ENCODE measurements at places on chromosomes 3 and 15. TPM values are rescaled to one million over a fixed set of nuclear protein-coding genes. Genes with fewer than 3 reads are reported as not detected.
A peak's percentile ranks its signal among the peaks of the same experiment; 100 is the strongest.

The GLCE gene
- 32.3 TPM for total RNA-seq

The LSAMP gene
- total RNA-seq: 0.78 TPM

The NRG4 gene
- total RNA-seq: 3.1 TPM

The IMPG2 gene
- total RNA-seq: 0.12 TPM

The GP5 gene
- total RNA-seq: not detected

The SELENOT gene
- total RNA-seq: 90.2 TPM

The SLC9C1 gene
- 0.96 TPM for total RNA-seq

The CXCR6 gene
- 3.6 TPM for total RNA-seq

- DNase-seq: no peak
Measured at GRCh38 chr3:127849368-127849767, 27.1 kb upstream of the MGLL start.

- no peak for DNase-seq
Measured at GRCh38 chr15:93372208-93372864, 283.3 kb upstream of the RGMA start.

- DNase-seq: no peak
Measured at GRCh38 chr3:128188326-128188725, 35.0 kb downstream of the EEFSEC start.

DNA sequence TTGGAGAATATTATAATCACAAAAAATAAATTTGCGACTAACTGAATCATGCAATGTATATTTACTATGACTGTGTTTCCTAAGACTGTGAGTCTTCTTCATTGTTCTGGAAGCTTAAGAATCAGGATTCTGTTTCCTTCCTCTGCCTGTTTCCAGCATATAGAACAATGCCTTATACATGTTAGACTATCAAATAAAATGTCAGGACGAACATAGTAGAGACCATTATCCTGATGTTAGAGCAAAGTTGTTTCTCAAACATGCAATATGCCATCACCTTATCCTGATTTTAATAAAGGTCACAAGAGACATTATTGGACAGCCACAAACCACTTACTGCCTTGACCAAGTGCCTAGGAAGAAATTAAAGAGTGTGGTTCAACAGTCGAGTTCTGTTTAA lies 457.4 kb upstream of the AGTR1 start:
- no peak for DNase-seq

- DNase-seq: no peak
Measured at GRCh38 chr15:29034151-29034550, 148.4 kb downstream of the APBA2 start.

DNA sequence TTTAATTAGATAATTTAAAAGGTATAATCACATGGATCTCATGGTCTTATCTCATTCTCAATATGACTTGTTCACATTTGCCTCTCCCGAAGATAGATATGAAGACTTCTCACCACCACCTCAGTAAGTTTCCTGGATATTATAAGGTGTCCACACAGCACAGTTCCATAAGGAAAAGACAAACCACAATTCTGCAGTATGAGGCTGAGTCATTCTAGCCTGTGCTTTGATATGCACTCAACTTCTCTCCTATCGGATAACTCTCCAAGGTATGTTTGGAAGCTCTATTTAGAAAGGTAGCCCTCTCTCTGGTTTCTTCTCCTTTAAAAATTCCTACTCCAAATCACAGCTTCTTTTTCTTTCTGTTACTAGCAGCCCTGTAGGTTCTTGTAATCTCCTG lies 612.8 kb downstream of the ZPLD1 start:
- DNase-seq: no peak

GRCh38 chr15:61155741-61156700 lies 73.1 kb downstream of the RORA start:
- DNase-seq: no peak

DNA sequence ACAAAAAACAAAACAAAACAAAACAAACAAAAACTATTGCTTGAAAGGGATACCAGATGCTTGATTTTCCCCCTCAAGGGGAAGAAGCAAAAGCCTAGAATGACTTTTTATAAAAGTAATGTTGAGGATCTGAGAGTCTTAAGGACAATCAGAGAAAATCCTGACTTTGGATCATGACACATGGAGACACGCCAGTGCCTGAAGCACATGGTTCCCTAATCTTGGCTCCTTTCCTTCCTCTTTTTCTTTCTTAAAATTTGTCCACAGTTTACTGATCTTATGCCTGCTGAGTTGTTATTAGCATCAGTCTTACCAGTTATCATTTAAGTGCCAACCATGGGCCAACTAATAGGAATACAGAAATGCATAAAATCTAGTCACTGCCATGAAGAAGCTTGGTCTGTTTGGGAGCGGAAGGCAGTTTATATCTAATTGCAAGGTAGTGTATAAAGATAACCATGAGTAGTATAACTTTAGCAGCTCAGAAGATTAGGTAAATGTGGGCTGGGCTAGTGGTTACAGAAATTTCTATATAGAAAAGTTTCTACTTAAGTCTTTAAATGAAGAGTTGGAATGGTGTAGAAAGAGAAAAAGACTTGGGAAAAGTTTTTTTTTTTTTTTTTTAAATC lies 6.9 kb downstream of the GLCE start:
- no peak for DNase-seq

GRCh38 chr3:165884518-165884917 lies 47.3 kb upstream of the BCHE start:
- DNase-seq: no peak

DNA sequence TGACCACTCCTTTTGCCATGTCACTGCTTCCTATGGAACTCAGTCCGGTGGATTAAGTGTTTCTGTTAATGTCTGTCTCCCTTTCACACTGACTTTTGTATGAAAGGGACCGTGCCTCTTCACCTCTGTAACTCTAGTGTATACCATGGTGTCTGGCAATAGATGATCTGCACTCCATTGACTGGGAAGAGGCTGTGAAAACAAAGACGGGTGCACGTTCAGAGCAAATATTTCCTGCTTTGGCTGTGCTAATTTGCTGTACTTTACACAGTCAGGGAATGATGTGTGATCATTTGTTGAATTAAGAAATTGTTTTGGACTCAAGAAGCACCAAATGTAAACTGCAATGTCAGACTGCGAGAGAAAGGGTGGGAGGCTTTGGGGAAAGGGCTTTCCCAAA lies 315.2 kb downstream of the RORA start:
- DNase-seq: no peak

- DNase-seq: peak; percentile 25
Measured at GRCh38 chr3:176514297-176514696, 683.0 kb downstream of the TBL1XR1 start.

DNA sequence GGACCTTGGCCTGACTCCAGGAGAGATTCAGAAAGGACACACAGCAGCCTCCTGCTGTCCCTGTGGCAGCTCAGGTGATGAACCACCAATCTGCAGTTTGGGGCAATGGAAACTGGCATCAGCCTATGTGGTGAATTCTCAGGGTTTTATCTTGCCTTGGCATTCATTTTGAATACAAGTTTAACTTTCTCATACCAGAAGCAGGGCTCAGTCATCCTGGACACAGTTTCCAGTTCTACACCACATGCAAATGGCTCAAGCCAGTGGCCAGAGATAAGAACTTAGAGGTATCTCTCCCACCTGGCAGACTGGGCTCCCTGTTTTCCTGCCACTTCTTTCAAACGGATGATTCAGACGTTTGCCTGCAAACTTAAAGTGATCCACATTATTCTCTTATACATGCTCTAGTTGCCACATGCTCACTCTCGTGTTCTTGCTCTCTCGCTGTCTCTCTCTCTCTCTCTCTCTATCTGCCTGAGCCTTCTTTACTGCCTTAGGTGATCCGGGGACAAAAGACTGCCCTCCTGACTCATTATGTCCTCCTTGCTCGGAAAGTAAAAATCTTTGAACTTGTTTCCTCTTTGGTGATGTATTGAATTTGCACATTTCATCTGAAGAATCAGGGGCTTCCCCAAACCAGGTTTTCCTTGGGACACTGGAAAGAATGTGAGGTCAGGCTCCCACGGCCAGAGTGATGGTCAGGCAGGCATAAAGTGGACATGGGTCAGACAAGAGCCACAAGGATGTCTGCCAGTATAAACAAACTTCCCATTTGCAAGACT lies 99.6 kb upstream of the STT3B start:
- DNase-seq: no peak

GRCh38 chr3:97996988-97997387 lies 24.8 kb upstream of the RIOX2 start:
- no peak for DNase-seq

GRCh38 chr3:39524107-39524506 lies 56.6 kb downstream of the MOBP start:
- no peak for DNase-seq

DNA sequence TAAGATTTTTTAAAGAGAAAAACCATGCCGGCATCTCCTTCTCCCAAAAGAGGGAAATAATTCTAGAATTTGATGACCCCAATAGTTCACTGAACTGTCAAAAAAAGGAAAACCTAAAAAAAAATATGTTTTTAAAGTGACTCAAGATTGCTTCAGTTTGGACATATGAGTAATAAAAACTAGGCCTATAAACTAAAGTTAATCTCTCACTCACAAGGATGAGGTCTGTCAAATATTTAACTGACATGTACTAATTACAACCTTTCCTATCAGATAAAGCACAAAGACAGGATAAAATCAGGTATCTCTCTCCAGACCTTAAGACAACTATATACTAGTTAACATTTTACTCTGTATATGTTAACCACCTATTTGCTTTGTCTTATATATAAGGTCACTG lies 231.9 kb downstream of the NSUN3 start:
- DNase-seq: no peak

DNA sequence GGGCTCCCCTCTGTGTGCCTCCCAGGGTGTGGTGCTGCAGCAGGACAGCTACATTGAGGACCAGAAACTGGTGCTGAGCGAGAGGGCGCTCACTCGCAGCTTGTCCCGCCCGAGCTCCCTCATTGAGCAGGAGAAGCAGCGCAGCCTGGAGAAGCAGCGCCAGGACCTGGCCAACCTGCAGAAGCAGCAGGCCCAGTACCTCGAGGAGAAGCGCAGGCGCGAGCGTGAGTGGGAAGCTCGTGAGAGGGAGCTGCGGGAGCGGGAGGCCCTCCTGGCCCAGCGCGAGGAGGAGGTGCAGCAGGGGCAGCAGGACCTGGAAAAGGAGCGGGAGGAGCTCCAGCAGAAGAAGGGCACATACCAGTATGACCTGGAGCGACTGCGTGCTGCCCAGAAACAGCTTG lies 53.7 kb downstream of the KLHL25 start:
- DNase-seq: no peak

All from mucosa of descending colon (tissue), 3 donors.